ENCODE measurements at places on chromosomes 6 and 20. TPM values are rescaled to one million over a fixed set of nuclear protein-coding genes. Genes with fewer than 3 reads are reported as not detected.

- H3K4me3 ChIP-seq = no peak overlapping the region
- H3K36me3 ChIP-seq = no peaks in the 10 kb centered on the region
- H3K4me1 ChIP-seq = no peaks in the 10 kb centered on the region
These were observed 340.7 kb downstream of the ADGRB3 start for GRCh38 chr6:68975816-68976215.

- DNase-seq = no peak
- no peak overlapping the region for H3K27ac ChIP-seq
- H3K4me1 ChIP-seq = no peaks in the 10 kb centered on the region
- H3K27me3 ChIP-seq = no peaks in the 10 kb centered on the region
- H3K36me3 ChIP-seq = no peaks in the 10 kb centered on the region
- no peak overlapping the region for H3K4me3 ChIP-seq
These were observed 112.2 kb downstream of the TASP1 start for GRCh38 chr20:13526551-13526950.

Gene FANCE
- total RNA-seq = 3.0 TPM

DNA sequence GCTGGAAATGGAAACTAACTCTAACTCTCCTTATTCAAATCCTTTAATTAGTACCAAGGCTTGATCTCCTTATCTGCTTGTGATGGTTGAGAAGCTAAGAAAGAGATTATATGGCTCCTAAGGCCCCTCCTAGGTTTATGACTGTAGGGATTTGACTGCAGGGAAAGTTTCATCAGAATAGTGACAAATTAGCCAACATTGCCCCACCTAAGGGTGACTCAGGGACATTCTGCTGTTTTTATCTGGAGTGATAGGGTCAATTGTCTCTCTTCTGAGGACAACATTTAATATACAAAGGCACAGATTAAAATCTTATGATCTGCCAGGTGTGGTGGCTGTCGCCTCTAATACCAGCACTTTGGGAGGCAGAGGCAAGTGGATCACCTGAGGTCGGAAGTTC is 138.1 kb upstream of the MARCKS start:
- no peaks in the 10 kb centered on the region for H3K27me3 ChIP-seq
- DNase-seq = no peak
- no peaks in the 10 kb centered on the region for H3K36me3 ChIP-seq
- H3K4me3 ChIP-seq = no peak overlapping the region
- H3K4me1 ChIP-seq = no peaks in the 10 kb centered on the region
- no peak overlapping the region for H3K27ac ChIP-seq

DNA sequence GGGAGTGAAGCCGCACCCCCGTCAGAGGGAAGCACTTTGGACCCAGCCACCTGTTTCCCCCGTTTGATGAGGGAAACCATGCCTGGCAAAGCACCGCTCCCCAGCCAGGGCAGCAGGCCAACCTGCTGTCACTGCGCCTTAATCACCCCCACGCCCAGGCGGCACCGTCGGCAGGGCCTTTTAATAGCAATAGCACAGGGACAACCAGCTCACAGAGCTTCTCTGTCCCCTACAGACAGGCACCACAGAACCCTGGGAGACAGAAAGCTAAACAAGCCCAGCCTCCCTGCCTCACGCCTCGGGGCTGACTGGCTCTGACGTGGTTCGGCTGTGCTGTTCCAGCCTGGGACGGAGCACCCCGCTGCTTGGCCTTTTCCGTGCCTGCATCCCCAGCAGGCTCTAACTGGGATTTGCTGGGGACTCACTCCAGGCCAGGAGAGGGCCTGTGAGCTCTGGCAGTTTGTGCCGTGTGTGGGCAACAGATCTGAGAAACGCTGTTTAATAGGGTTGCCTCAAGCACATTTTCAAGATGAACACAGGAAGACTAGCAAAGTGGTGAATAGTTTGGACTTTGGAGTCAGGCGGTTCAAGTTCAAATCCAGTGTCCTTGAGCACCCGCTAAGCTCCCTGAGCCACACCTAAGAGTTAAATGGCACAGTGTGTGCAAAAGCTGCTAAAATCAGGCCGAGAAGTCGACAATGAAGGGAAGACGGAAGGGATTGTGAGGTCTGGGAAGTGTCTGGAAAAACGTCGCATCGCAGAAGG is 223.8 kb downstream of the NRN1 start:
- no peaks in the 10 kb centered on the region for H3K27me3 ChIP-seq
- H3K27ac ChIP-seq = peak overlapping the region; percentile 60
- H3K4me1 ChIP-seq = no peaks in the 10 kb centered on the region
- no peak overlapping the region for H3K4me3 ChIP-seq

Gene RIPPLY2
- total RNA-seq = not detected

DNA sequence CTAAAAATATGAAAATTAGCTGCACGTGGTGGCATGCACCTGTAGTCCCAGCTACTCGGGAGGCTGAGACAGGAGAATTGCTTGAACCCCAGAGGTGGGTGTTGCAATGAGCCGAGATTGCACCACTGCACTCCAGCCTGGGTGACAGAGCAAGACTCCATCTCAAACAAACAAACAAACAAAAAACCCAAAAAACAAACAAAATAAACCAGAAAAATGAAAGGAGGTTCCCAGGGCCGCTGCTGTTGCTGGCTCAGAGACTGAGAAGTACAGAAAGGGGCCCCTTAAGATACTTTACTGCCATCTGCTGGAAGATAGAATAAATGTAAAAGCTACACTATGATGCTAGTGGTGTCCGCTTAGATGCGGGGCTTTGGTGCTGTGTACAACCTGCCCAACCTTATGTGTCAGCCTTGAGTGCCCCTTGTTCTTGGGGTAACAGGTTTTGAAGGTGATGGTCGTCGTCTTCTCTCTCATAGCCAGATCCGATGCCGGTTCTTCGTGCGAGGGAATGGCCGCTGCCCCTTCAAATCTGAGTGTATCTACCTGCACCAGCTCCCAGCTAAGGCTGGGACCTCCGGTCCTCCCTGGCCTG is 2.8 kb upstream of the FANCE start:
- peaks cover 35% of the 10 kb centered on the region for H3K4me1 ChIP-seq
- no peak overlapping the region for H3K27ac ChIP-seq
- no peaks in the 10 kb centered on the region for H3K27me3 ChIP-seq
- DNase-seq = no peak
- no peak overlapping the region for H3K4me3 ChIP-seq

Gene BAG2
- total RNA-seq = 9.8 TPM

DNA sequence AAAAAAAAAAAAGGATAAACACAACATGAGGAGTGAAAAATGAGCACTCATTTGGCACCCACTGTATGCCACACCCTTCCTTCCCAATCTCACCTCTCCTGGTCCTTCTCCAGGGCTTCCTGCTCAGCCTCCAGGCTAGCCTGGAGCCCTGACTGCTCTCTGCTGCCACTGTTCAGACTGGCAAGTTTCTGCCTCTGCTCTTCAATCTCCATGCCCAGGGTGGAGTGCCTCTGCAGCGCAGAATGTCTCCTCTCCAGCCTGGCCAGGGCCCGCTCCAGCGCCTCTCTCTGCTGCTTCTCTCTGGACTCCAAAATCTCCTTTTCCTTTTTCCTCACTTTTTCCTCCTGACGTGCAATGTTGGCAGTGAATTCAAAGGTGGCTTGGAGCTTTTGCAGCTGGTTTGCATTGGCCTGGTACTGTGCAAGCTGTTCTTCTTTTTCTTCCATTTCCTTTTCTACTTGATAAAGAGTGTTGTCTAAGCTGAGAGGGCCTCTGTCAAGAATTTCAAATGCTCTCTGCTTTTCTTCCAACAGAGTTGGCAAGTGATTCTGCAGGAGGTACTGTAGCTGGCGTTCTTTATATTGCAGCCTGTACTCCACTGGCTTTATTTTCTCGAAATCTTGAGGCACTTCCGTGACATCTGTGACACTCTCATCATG is 194.4 kb downstream of the KIF16B start:
- no peak overlapping the region for H3K27ac ChIP-seq
- peaks cover 38% of the 10 kb centered on the region for H3K36me3 ChIP-seq
- H3K4me1 ChIP-seq = no peaks in the 10 kb centered on the region
- no peak for DNase-seq
- H3K4me3 ChIP-seq = no peak overlapping the region
